ENCODE measurements at places on chromosomes 16 and 17.

GRCh38 chr16:28298511-28298878, 6.2 kb downstream of the SBK1 start:
- no peak for DNase-seq

DNA sequence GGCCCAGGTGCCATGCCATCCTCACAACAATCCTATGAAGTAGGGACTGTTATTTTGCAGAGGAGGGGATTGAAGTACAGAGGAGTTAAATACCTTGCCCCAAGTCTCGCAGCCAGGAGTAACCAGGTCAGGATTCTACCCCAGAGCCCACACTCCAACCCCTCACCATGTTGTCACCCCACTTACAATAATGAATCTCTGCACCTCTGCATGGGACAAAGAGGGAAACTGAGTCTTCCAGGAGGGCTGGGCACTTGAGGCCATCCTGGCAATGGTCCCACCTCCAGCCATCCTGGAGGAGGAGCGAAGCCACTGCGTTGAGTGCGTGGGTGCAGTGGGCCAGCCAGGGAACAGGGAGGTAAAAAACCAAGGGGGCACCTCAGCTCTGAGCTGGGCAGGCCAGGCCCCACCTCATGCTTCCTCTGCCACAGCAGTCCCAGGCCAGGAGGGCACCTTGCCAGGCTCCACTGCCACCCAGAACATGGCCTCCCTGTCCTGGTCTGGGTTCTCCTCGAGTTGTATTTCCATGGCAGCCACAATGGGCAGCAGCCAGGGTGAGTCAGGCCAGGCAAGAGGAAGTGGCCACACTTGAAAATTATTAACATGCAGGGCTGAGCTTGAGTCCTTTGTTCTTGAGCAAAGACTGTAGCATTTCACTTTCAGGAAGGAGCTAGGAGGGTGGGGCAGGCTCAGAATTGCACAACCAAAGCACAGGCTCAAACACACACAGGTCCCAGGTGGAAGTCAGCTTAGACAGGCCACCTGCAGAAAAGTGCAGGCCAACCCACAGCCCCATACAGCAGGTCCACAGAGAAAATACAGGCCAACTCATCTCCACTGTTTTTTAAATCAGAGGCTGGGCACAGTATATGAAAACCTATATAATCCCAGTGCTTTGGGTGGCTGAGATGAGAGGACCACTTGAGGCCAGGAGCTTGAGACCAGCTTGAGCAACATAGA, 52.1 kb downstream of the CUEDC1 start:
- DNase-seq, result peak; percentile 51

GRCh38 chr16:15542261-15542660, 100.7 kb downstream of the MARF1 start:
- DNase-seq, result no peak

GRCh38 chr16:70349783-70350182, 3.1 kb downstream of the DDX19A start:
- no peak for DNase-seq

DNA sequence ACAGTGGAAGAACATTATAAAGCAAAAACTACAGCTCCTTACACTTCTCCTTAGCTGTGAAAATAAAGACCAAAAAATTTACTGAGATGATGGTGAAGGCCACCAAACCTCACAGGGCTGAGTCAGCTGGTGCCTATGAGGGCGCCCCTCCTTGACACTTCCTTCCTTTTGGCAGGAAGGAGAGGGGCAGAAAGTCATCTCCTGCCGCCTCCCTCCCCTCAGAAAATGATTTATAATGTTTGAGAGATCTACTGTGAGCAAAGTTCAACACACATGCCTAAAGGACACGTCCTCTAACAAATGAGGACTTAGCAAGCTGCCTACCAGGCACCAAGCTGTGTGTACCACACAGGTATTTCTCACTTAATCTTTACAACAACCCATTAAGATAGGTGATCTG, 245.7 kb downstream of the PRKCA start:
- DNase-seq, result no peak

- peak; percentile 17 for DNase-seq
Observed at GRCh38 chr16:67857547-67858233, 10.2 kb upstream of the CENPT start.

GRCh38 chr16:57635266-57636097, 7.1 kb downstream of the ADGRG1 start:
- DNase-seq, result no peak

DNA sequence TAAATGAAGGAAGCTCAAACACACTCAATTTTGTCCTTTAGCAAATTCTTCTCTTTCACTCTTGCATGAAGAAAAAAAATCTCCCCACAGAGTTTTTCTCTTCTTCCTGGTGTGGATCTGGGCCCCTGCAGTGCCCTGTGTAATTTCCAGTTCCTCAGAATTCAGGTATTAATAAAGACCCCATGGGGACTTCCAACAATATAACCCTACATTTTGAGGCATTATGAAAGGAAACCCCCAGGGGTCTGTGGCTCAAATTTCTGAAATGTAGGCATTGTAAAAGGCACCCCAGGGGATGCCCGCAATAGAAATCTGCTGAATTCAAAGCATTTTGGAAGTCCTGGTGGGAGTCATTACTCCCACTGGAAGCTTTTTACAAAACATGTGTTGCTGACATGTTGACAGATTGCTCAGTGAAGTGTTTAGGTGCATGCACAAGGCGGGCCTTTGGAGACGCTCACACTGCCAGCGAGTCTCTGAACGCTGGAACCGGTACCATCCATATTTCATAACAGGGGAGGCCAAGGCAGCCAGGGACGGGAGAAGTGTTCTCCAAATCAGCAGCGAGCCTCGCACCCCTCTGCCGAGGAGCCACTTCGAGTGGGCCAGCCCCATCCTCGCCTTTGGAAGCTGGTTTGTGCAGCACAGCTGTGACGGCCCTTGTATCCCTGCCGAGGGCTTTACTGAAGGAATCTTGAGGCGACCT, 154.0 kb downstream of the ZNF423 start:
- DNase-seq, result no peak
